ENCODE measurements at places on chromosomes 2 and 18.

- no peak for DNase-seq
Observed at GRCh38 chr2:18749912-18750526, 160.7 kb upstream of the NT5C1B start.

- no peak for DNase-seq
Observed at GRCh38 chr2:15730545-15731212, 139.0 kb downstream of the DDX1 start.

GRCh38 chr2:178448968-178449661 lies 1.9 kb downstream of the PRKRA start:
- DNase-seq, result no peak

DNA sequence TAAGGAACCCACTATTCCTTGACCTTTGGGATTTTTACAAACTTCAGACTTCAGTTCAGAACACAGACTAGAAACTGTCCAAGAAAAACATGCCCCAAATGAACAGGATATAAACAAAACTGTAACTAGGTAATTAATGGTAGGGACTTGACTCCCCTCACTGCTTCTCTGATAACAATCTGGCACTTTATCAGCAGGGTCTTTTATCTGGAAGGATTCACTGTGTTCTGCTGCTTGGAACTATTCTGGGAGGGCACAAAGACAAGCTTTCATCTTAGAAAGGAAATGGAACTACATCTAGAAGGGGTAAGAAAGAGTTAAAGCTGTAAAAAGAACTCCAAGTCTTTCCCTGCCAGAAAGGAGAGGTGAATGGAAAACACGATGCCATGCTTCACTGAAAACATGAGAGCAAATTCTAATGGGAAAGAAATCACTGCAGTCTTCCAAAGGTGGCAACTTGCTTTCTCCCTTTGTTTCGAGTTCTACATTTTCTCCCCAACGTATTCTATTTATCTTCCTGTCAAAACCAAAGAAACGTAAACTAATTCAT lies 181.2 kb downstream of the THADA start:
- no peak for DNase-seq

DNA sequence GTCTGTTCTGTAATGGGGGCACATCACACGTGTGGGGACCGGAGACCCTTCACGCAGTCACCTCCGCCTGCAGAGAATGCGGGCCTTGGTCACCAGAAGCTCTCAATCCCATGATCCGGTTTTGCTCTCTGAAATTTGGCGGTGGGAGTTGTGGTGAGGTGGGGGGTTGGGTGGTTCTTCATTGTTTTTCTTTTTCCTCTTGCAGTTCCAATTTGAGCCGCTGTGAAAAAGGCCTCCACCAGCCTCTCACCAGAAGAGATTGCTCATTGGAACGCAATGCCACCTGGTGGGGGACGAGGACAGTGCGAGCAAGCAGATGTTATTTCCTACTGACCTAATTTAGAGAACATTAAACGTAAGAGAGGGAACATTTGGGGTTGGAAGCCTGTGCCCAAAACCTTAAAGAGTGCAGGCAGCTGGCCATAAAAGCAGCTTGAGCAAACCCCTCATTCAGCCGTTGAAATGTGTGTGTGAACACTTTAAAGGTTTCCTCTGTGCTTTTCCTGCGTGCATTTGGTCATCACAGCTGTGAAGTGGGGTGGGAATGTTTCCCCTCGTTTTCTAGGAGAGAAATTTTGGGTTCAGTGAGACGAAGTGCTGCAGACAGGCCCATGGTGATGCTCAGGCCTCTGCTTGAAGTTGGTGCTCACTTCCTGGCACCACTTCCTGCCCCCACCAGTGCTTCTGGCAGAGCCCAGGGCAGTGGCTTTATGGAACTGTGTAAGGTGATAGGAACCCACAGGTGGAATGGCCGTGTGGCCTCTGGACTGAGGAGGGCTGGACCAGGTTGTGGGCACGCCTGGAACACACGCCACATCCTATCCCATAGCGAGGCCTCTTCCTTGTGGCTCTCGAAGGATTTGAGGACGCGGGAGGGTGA lies 61.7 kb downstream of the ZCCHC2 start:
- peak; percentile 72 for DNase-seq

DNA sequence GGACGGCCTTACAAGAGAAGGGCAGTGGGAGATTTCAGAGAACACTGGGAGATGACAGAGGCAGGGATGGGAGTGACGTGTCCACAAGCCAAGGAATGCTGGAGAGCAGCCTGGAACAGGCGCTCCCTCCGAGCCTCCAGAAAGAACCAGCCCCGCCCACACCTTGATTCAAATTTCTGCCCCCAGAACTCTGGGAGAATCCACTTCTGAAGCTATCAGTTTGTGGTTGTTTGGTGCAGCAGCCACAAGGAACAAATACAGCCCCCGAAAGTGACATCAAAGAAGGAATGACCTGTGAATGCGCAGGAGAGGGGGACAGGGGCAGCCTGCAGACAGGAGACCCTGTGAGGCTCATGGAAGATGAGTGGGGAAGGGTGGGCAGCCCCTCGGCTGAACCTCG lies 67.3 kb downstream of the TWIST2 start:
- DNase-seq, result no peak

DNA sequence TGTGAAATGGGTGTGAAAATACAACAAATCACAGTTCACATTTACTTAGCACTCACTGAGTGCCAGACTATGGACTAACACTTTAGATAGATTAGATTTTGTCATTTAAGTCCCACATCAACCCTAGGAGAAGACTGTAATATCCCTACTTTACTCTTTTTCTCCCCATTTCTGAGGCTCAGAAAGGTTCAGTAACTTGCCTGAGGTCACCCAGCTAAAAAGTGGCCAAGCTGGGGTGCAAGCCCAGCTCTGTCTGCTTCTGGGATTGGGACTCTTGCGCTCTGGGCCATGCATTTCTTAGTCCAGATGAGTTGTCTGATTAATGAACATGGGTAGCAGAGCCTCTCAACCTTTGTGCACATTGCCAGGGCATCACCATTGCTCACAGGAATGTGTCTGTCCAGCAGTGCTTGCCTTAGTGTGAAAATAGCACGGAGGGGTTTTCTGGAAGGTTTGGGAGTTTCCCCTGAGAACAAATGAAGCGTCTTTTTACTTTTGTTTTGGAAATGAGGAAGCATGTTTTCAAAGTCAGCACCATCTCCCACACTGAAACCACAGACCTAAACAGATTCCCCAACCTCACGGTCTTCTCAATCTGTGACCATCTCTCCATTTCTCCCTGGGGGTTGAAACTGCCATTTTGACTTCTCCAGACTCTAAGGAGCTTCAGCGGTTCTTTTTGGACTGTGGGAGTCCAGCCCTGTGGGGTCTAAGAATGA lies 31.9 kb downstream of the NRP2 start:
- no peak for DNase-seq
